ENCODE measurements at places on chromosomes 3 and 15.
A peak's percentile ranks its signal among the peaks of the same experiment; 100 is the strongest.

DNA sequence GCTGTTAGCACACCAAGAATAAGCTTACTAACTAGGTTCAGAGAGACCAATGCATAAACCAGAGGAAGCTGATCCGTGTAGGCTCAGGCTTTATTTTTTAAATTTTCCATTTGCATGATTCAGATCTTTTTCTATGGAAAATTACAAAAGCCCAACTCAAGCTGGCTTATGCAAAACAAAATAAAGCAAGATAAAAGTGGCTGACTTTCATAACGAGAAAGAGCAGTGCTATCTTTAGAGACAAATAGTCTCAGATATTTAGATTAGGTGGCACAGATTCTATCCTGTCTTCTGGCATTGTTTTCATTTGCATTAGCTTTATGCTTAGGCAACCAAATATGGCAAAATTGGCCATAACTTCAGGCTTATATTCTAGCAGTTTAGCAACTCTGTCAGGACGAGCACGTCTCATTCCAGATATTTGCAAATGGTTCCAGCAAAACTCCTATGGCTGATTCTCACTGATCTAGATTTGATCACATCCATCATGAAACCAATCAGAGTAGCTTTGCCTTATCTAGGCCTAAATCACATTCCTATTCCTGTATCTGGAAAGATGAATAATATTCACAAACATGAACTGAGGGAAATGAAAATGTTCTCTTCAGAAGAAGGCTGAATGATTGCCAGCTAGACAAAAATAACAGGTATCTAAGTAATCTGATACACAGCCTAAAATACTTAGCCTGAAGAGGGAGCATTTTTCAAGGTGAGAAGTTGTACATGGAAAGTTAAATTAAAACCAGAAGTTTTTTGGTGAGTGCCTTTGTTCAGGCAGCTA, 216.4 kb upstream of the DPPA4 start:
- DNase-seq = no peak

GRCh38 chr3:105427332-105427731, 60.6 kb downstream of the ALCAM start:
- DNase-seq = no peak

GRCh38 chr3:50028346-50028745, 60.4 kb upstream of the RBM5 start:
- DNase-seq = no peak

DNA sequence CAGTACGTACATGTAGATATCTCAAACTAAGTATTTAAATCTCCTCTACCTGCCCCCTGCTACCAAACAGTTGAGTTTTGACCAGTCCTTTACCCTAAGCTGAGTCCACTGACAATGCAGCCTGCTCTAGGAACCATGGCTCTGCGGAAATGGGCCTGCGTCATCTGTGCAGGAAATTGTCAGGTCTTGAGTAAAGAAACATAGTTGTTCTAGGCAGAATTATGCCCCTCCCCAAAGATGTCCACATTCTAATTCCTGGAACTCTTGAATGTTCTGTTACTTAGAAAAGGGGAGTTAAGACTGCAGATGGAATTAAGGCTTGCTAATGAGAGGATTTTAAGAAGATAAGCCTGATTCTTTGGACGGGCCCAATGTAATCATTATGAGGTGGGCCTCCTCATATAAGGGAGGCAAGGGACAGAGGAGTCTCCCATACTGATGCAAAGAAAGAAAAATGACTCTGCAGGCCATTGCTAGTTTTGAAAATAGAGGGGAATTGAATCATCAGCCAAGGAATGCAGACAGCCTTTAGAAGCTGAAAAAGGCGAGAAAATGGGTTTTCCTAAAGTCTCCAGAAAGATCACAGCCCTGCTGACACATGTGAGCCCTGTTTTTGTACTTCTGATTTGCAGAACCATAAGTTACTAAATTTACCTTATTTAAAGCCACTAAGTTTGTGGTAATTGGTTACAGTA, 5.5 kb upstream of the VGLL3 start:
- DNase-seq = no peak

DNA sequence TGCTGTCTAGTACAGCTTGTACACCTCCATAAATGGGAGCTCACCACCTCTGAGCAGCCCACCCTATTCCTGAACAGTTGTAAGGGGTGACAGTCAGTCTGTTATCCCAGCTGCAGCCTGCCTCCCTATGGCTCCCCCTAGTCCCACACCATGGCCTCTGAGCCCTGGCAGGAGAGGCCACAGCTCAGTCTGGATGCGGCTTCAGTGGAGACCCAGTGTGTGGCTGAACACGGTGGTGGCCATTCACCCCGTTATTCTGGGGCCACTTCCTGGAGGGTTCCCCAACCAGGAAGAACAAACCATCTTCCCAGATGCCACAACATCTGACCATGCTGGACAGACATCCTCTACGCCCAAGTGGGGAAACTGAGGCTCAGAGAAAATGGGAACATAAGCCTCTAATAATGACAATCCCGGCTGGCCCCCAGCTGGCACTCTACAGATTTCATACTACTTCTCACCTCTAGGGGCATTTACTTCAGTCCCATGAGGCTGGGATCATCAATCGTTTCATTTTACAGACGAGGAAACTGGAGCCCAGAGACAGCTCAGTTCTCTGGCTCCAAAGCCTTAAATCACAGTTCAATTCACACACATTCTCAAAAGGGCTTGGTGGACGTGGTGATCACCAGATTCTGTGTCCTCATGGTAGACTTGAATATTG, 9.2 kb upstream of the GRIP2 start:
- DNase-seq = peak; percentile 30

- no peak for DNase-seq
Observed at GRCh38 chr3:144308396-144308795, 336.8 kb downstream of the DIPK2A start.

GRCh38 chr3:38114875-38115644, 21.9 kb downstream of the ACAA1 start:
- DNase-seq = no peak

- no peak for DNase-seq
Observed at GRCh38 chr15:56917652-56918045, 795 bp upstream of the TCF12 start.

DNA sequence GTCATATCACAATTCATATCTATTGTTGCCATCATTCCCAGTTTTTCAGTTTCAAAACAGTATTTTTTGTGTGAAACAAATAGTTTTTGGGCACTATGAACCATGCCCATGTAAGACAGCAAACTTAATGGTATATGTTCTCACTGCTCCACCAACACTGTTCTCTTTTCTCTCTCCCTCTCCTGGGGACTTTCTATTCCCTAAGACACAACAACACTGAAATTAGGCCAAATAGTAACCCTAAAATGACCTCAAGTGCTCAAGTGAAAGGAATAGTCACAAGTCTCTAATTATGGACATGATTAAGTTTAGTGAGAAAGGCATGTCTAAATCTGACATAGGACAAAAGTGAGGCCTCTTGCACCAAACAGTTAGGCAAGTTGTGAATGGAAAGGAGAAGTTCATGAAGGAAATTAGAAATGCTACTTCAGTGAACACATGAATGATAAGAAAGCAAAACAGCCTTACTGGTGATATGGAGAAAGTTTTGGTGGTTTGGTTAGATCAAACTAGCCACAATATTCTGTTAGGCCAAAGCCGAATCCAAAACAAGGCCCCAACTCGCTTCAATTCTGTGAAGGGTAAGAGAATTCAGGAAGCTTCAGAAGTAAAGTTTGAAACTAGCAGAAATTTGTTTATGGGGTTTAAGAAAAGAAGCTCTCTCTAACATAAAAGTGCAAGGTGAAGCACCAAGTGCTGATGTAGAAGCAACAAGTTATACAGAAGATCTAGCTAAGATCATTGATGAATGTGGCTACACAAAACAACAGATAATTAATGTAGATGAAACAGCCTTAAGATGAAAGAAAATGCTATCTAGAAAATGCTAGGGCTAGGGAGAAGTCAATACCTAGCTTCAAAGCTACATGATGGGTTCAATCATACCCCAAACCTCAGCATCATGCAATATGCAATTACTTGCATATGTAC, 104.2 kb downstream of the CBLB start:
- DNase-seq = no peak

- no peak for DNase-seq
Observed at GRCh38 chr3:27216955-27217552, 152.1 kb downstream of the NEK10 start.

GRCh38 chr3:42406727-42407450, 3.5 kb downstream of the LYZL4 start:
- no peak for DNase-seq

GRCh38 chr3:114417675-114418074, 123.8 kb downstream of the TIGIT start:
- no peak for DNase-seq

DNA sequence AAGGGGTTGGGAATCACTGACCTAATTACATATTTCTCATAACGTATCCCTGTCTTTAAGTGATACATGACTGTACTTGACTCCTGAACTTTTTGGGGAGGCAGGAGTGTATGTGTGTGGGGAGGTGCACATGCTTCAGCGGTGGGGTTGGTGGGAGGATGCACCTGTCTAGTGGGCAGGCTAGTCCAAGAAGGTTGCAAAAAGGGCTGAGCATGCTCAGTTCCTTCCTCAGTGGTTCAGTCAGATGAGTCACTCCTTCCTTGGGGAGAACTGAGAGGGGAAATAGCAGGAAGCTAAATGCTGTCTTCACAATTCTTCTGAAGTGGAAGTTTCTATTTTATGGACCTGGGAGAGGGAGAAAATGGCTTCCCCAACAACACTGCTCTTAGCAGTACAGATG, 24.6 kb upstream of the AP4E1 start:
- DNase-seq = peak; percentile 58

GRCh38 chr3:56817646-56818045, 15.9 kb upstream of the ARHGEF3 start:
- DNase-seq = no peak

DNA sequence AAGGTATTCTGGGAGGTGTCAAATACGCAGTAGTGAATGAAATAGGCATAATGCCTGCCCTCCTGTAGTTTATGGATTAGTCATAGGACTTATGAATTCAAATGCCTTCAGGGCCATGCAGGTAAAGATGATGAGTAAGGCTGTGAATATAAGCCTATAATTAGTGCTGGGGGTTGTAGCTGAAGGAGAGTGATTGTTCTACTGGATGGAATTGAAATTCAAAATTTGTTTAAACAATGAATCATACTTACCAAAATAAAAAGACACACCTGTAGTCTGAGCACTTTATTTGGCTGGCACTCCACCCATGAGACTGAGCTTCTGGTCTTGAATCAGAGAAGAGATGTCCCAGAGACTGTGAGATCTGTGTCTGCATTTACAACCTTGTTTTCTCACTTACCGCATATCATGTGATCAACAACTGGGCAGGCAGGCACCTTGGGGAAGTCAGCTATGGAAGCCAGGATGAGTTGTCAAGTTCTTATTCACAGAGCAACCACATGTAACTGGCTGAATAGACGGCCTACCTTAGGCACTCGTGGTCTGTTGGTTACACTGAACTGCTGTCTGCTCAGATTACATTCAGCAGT, 291.8 kb downstream of the NAALADL2 start:
- peak; percentile 63 for DNase-seq

DNA sequence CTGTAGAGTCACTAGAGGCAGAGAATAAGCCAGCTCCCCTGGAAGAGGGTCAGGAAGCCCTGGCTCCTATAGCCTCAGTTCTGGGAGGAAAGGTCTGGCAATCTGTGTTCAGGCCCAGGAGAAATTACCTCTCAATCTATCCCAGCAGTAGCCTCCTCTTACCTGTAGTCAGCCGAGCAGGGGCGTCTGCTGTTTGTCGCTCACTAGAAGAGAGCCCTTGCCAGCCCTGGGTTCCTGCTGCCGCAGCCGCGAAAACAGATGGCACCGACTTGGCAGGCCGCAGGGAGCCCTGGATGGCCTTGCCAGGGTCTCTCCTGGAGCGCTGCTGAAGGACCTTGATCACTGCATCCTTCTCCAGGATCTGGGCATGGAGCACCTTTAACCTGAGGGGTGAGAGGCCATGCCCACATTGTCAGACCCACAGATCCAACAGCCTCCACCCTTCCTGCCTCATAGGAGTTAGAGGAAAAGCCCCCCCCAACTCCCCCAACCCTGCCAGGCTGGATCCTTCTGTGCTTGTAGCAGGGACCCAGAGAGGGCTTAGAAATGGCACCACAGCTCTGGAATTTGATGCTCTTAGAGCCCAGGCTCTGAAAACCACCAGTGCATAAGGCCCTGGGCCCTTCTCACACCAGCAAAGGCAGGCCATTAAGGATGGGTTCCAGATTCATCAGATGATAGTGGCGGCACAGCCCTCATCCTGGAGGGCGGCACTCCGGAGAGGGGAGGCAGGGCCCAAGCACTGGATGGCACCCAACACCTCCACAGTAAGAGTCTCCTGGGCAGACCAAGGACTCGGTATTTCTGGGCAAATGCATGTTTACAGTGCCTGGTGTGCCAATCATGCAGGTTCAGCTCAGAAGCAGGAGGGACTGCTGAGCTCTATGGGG, 14.9 kb downstream of the AMOTL2 start:
- no peak for DNase-seq

GRCh38 chr3:52232279-52233107, 6.5 kb downstream of the TWF2 start:
- no peak for DNase-seq

DNA sequence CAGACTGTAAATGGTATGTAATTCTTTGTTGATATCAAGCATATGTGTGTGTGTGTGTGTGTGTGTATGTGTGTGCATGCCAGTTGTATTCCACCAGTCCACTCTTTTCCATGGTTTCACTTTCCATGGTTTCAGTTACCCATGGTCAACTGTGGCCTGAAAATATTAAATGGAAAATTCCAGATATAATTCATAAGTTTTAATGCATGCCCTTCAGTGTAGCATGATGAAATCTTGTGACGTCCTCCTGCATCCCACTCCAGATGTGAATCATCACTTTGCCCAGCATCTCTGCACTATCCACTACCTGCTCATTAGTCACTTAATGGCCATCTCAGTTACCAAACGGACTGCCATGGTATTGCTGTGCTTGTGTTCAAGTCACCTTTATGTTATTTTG, 215.9 kb downstream of the GBE1 start:
- no peak for DNase-seq

GRCh38 chr15:70587896-70588567, 175.3 kb downstream of the UACA start:
- no peak for DNase-seq

DNA sequence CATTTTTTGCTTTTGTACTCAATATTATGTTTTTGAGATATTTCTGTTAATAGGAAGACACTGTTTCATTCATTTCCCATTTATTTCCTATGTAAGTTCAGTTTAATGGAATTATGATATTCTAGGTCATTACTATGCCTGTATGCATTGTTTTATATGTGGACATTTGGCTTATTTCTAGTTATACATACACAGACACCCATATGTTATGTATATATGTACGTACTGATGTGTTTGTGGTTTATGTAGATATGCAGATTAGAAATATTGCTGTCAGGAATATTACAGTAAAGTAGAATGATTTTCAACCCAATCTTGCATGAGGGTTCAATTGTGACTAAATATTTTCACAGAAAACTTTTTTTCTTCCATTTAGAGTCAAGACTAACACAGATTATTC, 190.5 kb downstream of the KCNH8 start:
- no peak for DNase-seq

DNA sequence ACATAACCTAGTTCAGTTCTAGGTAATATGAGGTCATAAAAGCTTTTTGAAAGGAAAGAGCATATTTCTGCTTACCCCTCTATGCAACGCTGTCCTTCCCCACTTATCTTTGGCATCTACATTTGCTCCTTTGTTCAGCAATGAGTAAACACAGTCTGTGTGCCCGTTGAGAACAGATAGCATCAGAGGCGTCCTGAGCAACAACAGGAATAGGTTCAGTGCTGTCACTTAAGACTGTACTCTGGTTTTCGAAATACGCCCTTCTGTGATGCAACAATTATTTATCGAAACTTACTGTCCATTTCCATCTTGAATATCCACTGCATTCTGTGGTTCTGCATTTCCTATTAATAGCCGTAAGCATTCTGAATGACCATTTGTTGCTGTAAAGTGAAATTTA, 84.4 kb downstream of the BTD start:
- DNase-seq = no peak
